Stimulated activated CD4-positive, alpha-beta T cell treated with anti-CD3 and anti-CD28 coated beads, TNF-alpha, amount 100 ng/mL, for 48 hours (primary cell): ENCODE measurements at places on chromosomes 13 and 19.

DNA sequence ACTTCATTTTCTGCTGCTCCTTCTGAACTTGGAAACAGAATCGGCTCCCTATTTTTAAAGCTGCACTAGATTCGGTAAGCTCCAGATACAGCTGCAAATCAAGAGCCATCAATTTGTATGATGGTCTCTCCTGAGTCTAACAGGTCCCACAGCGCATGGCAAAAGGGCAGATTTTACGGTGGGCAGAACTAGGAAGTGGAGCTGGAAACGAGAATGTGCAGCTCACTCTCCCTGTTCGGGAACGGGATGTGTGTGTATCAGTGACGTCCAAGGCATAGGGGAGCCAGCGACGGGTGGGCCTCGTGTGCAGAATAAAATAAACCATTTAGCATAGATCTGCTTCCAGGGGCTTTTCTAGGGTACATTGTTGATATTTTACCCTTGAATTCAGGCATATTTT lies 74.2 kb downstream of the COL4A1 start:
- no peak for DNase-seq

GRCh38 chr13:98286799-98287198 lies 109.7 kb upstream of the RNF113B start:
- DNase-seq: no peak

DNA sequence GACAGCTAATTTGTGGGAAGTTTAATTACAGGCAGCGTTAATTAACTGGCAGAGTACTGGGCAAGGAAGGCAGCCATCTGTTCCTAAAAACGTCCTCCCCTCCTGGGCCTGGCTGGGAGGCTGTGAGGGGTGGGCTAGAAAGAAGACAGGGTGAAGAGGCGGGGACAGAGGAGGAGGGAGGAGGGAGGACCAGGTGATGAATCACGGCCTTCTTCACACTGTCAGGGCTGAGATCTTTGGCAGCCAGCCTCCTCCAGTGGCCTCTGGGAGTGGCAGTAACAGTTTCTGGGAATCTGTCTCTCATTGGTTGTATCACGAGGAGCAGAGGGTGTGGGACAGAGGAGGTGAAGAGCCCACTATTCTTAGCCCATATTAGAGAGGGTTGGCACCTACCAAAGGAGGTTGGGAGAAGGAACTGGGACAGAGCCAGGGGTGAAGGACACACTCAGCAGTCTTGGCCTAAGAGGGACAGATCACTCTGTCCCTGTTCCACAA lies 9.6 kb upstream of the ZNRF4 start:
- no peak for DNase-seq

GRCh38 chr19:33919291-33919690 lies 122.6 kb downstream of the KCTD15 start:
- DNase-seq: no peak

GRCh38 chr19:46618670-46619231 lies 6.1 kb downstream of the PTGIR start:
- no peak for DNase-seq

DNA sequence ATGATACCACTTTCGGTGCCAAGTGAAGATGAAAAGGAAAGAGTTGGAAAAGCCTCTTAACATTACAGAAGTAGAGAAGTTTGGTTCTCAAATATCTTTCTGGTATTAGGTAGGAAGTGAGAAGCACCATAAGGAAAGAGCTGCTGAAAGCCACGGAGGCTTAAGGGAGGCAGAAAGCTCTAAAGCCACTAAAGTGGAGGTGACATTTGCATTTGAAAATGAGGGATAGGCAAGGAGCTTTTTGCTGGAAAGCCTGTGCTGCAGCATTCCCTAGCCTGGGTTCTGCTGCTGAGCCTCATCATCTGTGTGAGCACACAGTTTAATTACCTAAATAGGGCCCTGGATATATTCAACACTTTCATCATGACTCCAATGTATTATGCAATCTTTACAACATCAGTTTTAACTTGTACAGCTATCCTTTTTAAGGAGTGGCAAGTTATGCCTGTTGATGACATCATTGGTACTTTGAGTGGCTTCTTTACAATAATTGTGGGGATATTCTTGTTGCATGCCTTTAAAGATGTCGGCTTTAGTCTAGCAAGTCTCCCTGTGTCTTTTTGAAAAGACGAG lies 315.4 kb downstream of the RBM26 start:
- no peak for DNase-seq

DNA sequence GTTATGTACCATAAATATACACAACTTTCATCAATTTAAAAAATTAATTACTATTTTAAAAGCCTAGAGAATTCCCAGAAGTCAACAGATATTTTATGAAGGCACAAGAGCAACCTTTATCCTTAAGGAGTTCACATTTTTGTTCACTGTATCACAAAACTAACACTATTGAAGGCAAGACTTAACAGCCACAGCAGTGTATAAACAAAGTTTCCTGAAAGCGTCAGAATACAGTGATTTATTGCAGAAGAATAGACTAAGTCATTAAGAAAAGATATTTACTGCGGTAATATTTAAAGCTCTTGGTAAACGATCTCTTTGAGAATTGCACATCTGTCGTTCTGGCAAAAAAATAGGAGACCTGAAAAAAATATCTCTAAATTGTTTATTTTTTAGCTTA lies 419.3 kb upstream of the NBEA start:
- DNase-seq: no peak

GRCh38 chr13:30107121-30107520 lies 200.2 kb downstream of the KATNAL1 start:
- DNase-seq: no peak

DNA sequence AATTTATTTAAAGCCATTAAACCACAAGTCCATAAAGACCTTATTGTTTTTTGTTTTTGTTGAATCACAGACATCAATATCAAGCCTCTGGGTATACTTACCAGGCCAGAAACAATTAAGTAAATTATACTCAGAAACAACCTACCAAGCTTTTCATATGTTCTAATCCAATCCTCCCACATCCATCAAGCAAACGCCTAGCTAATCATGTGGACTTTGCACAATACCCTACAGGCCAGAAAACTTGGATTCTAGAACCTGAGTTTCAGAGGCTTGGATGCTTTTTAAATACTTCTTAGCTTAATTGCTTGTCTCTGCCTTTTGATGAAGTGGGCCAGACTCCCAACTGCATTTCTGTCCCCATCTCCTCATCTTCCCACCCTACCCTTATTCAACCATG lies 39.9 kb downstream of the TGDS start:
- DNase-seq: no peak

DNA sequence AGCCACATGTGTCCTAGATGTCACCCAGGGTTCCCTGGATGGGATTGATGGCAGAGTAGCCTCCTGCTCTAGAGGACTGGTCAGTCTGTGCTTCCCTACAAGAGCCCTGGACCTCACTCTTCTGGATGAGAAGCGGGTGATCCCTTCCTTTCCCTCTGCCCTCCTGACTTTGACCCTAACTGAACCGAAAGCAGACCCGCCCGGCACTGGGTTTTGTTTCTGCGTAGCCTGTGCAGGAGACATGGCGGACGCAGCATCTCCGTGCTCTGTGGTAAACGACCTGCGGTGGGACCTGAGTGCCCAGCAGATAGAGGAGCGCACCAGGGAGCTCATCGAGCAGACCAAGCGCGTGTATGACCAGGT lies 4.9 kb downstream of the THOP1 start:
- DNase-seq: no peak

- DNase-seq: no peak
These were observed 30.2 kb downstream of the ZFR2 start for GRCh38 chr19:3838661-3839060.

DNA sequence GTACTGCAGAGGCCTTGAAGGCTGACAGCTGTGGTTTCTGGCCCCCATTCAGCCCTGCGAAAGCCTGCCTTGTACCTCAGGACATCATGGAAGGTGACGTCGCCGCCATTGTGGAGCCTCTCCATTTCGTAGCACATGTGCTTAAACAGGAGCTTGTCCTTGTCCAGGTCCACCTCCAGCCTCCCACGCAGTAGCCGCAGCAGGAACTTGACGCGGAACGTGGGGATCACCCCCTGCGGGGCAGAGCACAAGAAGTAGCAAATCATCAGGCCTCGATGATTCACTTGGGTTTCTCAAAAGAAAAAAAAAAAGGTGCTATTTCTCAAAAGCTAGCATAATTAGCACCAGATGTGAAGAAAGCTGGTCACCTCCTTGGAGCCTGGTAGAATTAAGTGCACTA lies 351.0 kb downstream of the NALCN start:
- DNase-seq: no peak

GRCh38 chr19:3194106-3195087 lies 8.7 kb downstream of the NCLN start:
- DNase-seq: no peak

DNA sequence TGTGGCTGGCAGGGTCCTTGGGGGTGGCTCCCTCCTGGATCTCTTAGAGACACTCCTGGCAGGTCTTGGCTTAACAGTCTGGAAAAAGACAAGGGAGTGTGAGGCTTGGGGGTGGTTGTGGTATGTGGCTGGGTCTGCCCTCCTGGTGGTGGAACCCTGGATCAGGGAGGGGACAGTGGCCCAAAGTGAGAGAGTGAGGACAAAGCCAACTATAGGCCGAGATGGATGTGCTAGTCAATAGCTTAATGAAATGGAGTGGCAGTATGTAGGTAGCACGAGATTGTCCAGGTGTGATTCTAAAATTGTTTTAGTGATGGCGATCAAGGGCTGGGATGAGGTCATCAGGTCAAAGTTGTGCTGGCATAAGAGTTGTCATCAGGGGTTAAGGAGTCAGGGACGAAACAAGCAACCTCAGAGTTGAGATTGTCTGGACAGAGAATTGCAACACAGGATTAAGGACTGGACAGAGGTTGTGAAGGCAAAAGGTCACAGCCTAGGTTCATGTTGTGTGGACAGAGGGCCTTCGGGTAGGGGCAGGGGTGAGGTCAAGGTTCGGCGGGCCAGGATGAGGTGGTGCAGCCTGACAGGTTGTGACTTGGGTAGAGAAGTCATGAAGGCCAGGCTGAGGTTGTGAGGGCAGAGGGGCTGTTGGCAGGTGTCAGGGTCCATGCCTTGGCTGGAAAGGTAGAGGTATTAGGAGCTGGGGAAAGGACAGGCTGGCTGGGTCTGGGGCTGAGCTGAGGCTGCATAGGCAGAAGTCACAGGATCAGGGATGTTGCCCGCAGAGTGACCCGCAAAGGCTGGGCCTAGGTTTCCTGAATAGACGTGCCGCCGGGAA lies 4.5 kb upstream of the RASAL3 start:
- no peak for DNase-seq

- no peak for DNase-seq
These were observed 73.7 kb upstream of the PCDH9 start for GRCh38 chr13:67303661-67304333.

GRCh38 chr13:47875201-47875600 lies 125.9 kb downstream of the SUCLA2 start:
- no peak for DNase-seq

DNA sequence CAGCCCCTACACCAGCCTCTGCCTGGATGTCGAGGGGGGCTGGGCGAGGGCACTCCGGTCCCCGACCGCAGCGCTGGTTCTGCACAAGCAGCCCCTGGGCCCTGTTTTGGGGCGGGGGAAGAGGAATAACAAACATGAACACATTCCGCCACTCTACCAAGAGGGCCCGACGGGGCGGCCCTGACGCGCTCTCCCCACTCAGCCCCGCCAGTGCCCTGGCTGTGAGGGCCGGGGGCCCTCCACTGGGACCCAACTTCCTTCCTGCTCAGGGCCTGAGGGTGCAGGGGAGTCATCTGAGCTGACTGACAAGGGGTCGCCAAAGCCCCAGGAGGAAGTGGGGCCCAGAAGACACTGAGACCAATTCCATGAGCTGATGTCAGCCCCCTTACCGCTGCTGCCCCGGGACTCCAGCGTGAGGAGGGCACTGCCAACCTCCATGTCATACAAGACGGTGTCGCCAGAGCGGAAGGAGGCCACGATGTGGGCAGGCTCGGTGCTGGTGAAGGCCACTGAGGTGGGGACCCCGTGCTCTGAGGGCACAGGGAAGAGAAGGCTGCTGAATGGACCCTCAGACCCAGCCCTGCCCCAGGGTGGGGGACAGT lies 5.6 kb upstream of the PRKD2 start:
- DNase-seq: no peak
